ENCODE measurements at places on chromosomes 3 and 15.

- DNase-seq: no peak
Observed at GRCh38 chr3:122235147-122235546, 51.7 kb downstream of the CASR start.

- no peak for DNase-seq
Observed at GRCh38 chr3:172296975-172297332, 151.3 kb downstream of the GHSR start.

GRCh38 chr3:160577556-160578195 is 12.3 kb upstream of the KPNA4 start:
- no peak for DNase-seq

- DNase-seq: no peak
Observed at GRCh38 chr3:33659856-33660434, 58.1 kb downstream of the CLASP2 start.

GRCh38 chr15:82944821-82945220 is 7.7 kb downstream of the HOMER2 start:
- peak; percentile 95 for DNase-seq

GRCh38 chr3:144622845-144623244 is 651.2 kb downstream of the DIPK2A start:
- no peak for DNase-seq

- DNase-seq: no peak
Observed at GRCh38 chr15:42239528-42240182, 31.6 kb upstream of the VPS39 start.

DNA sequence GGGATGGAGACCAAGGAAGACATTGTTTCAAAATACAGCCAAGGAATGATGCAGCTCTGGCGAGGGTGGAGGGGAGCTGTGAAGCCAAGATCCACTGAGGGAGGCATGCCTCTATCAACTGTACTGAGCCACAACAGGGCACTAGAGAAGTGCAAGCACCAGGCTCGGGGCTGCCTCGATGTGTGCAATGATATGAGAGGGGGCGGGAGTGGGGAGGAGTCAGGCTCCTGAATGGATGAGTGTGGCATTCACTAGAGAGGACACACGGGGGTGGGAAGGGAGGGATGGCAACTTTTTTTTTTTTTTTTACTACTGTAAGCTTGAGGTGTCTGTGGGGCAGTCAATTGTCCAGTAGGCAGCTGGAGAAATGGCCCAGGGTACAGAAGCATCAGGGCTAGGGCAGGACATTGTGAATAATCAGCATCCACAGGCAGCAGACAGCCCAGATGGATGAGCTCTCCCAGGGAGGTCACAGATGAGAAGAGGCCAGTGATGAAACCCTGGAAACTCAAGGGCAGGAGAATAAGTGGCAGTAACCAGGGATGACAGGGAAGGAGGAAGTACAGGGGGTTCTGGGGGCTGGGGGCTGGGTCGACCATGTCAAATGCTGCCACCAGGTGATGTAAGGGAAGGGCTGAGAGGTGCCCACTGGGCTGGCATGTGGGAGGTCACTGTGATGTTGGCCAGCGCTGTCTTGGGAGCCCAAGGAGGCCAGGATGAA is 5.9 kb downstream of the STOML1 start:
- DNase-seq: peak; percentile 29

DNA sequence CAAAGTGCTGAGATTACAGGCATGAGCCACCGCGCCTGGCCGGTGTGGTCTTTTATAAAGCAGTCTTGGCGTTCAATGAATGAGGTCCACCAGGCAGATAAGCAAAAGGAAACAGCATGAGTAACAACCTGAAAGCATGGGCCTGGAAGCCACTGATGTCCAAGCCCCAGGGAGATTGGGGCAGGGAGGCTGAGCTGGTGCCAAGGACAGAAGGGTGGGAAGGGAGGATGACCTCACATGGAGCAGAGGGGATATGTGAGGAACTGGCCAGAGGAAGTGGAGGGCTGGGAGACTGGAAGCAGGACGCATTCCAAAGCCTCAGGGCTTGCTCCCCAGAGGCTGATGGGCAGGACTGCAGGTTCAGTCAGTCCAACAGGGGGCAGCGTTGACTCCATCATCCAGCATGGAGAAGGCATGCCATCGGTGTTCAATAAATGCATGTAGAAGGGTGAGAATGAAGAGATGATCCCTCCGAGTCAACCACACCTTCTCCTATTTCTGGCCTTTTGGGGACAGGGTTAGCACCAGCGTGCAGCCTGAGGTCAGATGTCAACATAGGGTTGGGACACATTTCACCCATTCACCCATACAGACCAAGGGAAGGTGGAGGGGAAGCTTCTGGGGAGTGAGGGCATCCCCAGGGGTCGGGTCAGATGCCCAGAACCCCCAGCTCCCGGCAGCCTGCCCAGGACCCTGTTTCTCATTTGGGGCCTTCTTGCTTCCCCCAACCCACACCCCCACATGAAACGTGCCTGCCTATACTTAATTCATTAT is 14.8 kb downstream of the MYL3 start:
- no peak for DNase-seq

DNA sequence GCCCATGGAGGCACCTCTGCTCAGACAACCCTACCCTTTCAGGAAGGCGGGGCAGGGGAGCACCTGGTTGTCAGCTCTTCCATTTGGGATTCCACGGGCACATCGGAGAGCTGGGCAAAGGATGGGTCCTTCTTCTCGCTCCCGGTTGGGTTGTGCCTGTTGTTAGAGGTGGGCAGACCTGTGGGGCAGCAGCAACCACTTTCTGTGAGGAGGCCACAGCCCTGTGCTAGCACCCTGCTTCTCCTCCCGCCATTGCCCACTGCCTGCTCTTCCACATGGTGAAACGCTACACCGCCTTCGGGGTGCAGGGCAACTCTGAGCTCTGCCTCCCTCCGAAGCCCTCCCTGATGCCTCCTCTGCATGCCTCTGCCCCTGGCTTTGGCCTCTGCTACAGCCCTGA is 7.0 kb upstream of the HHATL start:
- DNase-seq: no peak

DNA sequence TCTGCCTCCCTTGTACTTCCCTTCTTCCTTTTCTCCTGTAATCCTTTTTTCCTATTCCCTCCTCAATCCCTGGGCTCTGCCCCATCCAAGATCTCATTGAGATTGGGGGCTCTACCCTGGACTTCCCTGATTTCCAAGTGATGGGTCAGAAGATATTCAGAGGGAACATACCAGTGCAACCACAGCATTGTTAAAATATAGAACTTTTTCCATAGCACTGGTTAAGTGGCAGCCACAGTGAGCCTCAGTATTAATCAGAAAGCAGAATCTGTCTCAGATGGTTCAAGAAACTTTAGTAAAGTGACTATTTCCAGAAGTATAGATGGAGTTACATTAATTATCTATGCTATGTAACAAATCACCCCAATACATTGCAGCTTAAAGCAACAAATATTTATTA is 18.7 kb upstream of the SCN10A start:
- no peak for DNase-seq

DNA sequence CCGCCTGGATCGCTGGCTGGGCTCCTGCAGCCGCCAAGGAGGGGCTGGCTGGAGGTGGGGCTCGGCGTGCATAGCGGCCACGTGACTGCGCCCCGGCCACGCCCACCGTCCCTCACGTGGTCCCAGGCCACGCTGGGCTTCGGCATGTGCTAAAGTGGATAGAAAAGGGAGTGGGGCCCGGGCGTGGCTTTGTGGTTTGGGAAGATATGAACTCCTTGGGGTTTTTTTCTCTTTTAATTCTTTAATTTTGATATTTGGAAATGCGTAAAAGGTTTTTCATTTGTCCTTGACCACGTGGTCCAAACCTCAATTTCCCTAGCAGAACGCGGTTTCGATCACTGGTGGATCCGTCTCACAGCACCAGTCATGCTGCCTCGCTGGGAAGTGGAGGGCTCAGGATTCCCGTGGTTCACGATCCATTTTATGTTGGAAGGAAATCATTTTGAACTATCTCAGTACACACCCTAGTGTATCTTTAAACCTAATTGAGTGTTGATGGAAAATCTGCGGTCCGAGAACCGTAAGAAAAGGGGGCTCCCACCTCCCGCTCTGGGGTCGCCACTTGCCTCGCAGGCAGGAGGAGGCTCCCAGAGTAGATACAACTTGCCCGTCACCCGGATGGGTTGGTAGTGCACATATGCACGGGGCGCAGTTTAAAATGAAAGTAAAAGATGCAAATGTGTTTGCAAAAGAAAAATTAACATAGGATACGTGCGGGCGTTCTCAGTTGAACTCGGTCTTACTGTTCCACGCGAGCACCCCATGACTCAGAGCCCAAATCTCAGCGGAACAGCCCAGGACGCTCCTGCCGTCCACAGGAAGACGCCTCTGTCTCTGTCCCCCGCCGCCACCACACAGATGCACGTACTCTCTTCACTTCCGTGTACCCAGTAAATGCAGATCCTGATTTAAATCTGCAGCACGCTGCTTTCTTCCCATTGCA is 141.9 kb downstream of the PGPEP1L start:
- DNase-seq: peak; percentile 51

DNA sequence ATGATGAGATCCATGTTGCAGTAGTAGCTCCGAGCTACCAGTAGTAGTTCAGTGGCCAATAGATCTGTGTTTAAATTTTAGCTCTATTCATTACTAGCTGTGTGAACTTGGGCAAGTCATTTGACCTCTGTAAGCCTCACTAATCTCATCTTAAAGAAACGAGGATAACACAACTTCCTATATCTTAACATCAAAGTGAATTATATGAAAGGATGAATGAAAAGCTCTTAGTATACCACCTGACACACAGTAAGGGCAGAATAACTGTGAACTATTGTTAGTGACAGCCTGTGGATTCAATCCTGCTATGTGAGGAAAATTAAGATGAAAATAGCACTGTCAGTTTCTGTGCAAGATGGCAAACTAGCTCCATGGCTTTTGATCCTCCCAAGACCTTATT is 114.5 kb upstream of the PHLDB2 start:
- no peak for DNase-seq

DNA sequence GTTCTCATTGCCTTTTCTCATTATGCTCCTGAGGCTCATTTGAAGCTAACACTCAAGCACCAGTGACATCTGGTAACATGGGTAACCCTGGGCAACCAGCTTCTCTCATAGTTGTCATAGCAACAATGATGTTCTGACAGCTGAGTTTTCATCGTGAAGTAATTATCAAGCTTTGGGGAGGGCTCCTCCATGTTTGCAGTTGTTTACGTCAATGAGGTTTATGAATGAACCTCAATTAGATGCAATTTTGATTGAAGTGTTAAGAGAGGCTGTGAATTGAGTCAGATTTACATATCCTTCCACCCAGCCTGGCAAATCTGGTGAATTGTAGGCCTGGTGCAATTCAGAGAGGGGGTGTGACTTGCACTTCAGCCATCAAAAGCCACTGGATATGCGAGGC is 119.3 kb upstream of the CHD2 start:
- DNase-seq: no peak

GRCh38 chr3:63349583-63350573 is 71.8 kb downstream of the SYNPR start:
- peak; percentile 14 for DNase-seq

GRCh38 chr3:61928776-61929314 is 367.5 kb downstream of the PTPRG start:
- DNase-seq: no peak

GRCh38 chr3:77320514-77320913 is 280.6 kb downstream of the ROBO2 start:
- no peak for DNase-seq

GRCh38 chr3:83514130-83514914 is 1444.5 kb upstream of the CADM2 start:
- DNase-seq: peak; percentile 21

DNA sequence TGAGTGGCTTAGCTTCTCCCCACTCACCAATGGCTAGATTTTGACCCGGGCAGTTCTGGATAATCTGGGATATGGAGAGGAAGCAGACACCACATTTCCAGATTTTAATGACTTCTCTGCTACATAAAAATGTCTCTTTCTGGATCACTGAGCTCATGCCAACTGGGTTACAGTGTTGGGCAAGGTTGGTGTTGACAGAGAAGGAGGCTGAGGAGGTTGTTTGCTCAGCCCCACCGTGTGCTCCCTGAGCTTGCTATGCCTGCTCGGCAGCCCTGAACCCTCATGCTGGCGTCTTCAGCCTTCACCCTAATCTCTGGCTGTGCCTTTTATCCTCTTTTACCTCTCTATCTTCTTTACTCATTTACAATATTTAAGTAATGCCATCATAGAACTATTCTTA is 53.0 kb upstream of the KPNA4 start:
- DNase-seq: no peak

DNA sequence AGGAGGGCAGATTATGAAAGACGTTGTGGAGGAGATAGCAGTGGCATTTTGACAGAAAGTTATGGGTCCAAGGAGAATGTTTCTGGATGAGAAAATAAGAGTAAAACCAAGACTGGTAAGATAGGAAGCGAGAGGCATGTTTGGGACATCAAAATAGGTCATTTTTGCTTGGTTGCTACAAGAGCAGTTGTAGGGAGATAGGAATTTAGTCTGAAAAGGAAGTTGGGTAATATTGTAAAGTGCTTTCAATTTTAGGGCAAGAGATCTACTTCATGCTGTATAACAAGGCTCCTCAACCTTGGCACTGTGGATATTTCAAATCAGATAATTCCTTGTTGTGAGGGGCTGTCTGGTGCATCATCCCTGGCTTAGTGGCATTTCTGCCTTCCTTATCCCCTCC is 118.0 kb upstream of the DPH6 start:
- DNase-seq: no peak

DNA sequence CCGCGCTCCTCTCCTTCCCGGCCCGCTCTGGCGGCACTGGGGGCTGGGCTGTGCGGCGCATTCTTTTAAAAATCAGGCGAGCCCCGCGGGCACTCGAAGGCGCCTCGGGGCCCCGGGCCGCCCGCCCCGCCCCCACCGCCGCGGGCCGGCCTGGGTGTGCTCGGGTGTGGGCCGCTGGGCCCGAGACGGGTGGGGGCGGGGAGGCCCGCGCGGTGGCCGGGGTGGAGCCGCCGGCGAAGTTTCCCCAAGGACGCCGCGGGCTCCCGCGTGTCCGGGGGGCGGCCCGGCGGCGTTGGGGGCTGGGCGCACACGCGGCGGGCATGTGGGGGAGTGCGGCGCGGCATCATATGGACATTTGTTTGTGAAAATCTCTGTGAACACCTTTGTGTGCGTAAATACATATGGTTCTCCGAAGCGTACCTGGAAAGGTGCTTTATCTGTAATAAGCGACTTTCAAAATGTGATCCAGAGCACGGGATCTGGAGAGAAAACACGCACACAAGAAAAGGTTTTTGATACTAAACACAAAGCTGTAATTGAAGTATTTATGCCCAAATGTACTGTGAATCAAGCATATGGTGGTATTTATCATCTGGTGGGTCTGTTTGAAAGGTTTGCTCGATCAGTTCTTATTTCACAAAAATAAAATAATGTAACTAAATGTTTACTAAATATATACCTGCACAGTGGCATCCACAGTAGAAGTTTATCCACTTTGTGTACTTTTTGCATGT is 612 bp upstream of the TBL1XR1 start:
- no peak for DNase-seq

DNA sequence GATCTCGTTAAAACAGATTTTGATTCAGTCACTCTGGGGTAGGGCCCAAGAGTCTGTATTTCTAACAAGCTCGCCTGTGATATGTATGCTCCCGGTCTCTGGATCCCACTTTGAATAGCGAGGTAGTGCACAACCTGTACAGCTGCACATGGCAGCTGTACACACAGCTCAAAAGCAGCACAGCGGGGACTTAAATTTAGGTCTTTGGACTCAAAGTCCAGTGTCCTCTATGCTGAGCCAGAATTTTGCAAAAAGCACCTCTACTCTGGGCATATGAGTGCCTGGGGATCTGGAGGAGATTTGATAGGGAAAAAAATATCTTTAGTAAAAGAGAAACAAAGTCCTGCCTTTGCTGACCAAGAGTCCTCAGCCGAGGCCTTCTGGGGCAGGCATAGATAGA is 83.1 kb downstream of the HMG20A start:
- no peak for DNase-seq

- no peak for DNase-seq
Observed at GRCh38 chr3:127220497-127220896, 27.6 kb downstream of the PRR23E start.

- no peak for DNase-seq
Observed at GRCh38 chr3:82568776-82569338, 807.4 kb upstream of the GBE1 start.
